NCI-H774 (cell line): ENCODE measurements at places on chromosomes 6 and 20.

- DNase-seq: no peak
Measured at GRCh38 chr6:257774-258173, 34.5 kb upstream of the DUSP22 start.

DNA sequence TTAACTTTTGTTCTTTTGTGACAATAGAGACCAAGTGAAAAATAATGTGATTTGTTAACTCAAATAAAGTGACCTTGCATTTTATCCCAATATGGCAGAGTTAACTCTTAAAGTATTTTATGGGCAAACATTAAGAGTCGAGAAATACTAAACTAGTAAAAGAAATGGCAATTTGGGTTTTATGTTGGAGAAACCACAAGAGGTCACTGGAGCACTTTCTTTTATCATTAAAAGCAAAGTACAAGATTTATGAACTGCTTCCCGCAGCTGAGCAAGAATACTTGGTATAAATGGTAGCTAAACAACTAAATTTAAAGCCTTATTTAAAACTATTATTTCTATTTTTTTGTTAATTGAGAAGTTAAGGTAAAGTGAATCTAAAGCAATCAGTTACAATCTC, 33.5 kb upstream of the MCM9 start:
- no peak for DNase-seq

GRCh38 chr6:35955071-35955470, 34.2 kb upstream of the SRPK1 start:
- no peak for DNase-seq

- DNase-seq: no peak
Measured at GRCh38 chr6:129882510-129883023, 21.5 kb upstream of the TMEM244 start.

GRCh38 chr20:21272279-21272678, 30.9 kb upstream of the XRN2 start:
- DNase-seq: no peak

DNA sequence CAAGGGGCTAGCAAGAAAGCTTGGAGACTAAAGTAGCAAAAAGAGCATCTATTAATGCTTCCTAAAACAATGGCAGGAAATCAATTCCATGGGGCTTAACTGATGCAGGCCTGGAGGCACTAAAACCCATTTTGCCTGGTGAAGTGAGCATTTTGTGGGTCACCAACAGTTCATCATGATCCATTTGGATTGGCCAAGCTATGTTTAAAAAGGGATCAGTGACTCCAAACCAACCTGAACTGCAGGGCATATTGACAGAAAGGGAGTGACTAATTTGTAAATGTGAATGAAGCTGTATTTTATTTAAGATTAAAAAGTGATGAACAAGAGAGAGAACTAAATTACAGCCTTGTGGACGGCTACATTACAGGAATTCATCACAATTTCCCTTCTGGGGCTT, 132.0 kb downstream of the PCSK2 start:
- DNase-seq: no peak

DNA sequence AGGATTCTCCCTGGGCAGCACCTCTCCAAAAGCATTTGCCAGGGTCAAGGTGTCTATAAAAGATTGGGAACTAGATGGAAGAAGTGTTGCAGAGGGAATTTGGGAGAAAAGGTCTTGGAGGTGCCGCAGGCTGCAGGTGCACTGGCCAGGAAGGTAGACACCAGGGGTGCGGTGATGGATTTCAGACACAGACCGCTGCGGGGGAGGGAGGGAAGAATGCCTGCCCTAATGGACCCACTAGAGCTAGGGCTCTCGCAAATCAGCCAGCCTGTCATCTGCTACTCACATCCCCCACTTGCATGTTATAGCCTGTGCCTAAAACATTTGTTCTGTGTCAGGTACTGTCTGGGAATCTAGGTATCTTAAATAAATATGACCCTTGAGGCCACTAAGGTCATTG, 193.6 kb upstream of the SLC24A3 start:
- DNase-seq: no peak

GRCh38 chr20:3890398-3890751, 1.2 kb downstream of the PANK2 start:
- no peak for DNase-seq

DNA sequence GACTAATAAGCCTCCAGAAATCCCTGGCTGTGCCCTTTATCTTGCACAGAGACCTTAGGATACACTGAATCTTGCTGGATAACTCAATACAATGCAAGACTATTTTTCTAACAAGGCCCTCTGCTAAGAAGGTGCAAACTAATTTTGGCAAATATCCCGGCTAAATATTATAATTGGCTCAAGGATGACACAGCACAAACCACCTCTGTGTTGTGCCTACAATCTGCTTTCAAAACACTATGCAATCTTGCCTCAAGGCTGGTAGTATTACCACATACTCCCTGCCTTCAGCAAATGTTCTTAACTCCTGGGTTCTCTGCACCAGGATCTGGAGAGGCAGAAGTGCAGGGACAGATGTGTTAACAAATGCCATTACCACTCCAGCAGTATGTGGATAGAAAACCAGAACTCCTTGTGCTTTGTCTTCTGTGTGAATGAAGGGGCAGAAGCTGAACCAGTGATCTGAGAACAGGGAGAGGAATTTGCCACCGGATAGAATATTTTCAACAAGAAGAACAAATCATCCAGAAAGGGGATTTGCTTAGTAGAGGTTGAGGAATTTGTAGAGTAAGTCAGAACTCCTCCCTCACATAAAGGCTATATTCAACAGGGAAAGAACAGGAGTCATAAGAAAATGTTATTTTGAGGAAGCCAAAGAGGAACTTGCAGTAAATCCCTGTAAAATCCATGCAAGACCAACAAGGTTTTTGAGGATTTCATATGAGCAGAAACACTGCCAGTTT, 74.1 kb upstream of the SLC4A11 start:
- no peak for DNase-seq

DNA sequence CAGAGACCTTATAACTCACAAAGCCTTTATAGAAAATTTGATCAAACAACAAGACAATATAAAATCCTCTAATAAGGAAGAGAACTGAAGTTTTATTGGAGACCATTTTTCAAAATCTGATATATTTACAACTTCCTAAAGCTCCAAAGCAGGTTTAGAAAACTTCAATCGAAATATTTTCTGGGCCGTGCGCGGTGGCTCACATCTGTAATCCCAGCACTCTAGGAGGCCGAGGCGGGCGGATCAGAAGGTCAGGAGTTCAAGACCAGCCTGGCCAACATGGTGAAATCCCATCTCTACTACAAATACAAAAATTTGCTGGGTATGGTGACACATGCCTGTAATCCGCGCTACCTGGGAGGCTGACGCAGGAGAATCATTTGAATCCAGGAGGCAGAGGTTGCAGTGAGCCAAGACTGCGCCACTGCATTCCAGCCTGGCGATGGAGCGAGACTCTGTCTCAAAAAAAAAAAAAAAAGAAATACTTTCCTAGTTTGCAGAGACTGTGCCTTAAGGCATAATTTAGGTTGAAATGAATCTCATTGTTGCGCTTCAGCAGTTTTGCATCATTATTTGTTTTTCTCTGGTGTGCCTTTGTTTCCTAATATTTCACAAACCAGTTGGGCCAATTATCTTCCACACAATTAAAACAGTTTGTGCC, 60.6 kb upstream of the ASIP start:
- DNase-seq: no peak

GRCh38 chr6:35142588-35143569, 1.7 kb upstream of the TCP11 start:
- DNase-seq: no peak

DNA sequence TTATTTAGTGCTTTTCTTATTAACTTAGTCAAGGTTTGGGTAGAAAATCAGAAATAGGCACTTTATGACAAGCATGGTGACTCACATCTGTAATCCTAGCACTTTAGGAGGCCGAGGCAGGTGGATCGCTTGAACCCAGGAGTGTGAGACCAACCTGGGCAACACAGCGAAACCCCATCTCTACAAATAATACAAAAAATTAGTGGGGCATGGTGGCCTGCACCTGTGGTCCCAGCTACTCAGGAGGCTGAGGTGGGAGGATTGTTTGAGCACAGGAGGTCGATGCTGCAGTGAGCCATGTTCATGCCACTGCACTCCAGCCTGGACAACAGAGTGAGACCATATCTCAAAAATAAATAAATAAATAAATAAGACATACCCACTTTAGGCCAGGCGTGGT, 51.3 kb upstream of the THEMIS start:
- no peak for DNase-seq

DNA sequence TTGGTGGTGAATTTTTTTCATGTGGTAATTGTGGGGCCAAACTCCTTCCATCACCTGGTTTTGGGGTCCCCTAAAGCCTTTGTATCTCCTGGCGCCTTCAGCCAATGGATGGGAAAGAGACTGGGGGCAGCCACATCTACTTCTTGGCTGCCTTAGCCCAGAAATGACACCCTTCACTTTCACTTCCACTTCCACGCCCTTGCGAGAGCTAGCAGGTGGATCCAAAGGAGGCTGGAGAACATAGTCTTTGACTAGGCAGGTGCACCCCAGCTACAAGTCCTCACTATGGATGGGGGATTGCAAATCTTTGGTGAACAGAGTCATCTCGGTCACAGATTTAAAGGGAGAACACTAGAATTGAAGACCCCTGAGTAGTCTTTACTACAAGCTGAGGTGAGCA, 70.8 kb downstream of the NDUFAF5 start:
- DNase-seq: no peak

DNA sequence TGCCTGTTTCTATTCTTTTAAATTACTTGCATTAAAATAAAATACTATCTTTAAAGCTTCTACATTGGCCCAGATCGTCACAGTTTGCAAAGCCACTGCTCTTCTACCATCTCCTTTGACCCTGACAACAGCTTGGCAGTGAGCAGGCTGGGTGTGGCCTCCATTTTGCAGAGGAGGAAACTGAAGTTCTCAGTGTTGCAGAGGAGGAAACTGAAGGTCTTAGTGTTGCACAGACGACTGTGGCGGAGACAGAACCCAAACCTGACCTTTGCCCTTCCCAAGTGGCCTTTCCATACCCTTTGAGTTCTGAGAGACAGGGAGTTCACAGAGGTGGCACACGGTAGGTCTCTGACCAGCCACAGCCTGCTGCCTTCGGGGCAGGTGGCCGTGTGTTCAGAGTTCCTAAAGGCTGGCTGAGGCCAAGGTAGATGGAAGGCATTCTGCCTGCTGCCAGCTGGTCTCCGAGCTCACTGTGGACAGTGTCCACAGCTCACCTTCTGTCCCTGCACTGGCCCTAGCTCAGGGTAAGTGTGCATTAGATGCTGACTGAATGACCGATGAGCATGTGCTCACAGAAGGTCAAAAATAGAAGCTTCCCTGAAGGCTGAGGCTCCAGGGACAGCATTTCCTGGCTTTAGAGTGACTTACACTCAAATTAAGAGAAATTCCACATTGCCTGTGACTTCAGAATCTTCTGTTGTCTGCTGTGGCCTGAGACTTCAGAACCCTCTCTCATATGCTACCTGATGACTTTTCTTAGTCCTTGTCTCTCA, 113.5 kb upstream of the SLC24A3 start:
- DNase-seq: no peak

DNA sequence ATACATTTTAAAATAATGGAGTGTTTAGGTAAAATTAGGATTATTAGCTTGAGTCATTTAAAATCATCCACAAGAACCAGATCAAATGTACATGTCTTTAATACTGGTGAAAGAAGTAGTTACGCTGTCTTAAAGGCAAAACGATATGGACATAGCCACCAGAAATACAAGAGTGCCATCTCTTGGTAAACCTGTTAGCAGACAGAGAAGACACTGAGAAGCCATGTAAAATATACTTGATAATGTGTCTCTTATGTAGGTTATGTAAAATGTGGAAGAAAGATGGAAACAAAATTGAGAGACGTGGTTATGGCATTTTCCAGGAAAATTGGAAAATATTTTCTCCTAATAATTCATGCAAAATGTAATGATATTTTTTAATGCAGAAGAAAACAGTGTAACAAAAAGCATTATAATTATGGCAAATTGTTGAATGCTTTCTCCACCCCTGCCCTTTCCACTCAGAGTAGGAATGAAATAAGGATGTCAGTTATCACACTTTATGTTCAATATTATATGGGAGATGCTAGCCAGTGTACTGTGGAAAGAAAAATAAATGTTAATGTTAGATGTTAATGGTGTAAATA, 12.2 kb upstream of the SLC17A2 start:
- peak; percentile 5 for DNase-seq

- DNase-seq: no peak
Measured at GRCh38 chr6:39755231-39755630, 30.0 kb upstream of the KIF6 start.

DNA sequence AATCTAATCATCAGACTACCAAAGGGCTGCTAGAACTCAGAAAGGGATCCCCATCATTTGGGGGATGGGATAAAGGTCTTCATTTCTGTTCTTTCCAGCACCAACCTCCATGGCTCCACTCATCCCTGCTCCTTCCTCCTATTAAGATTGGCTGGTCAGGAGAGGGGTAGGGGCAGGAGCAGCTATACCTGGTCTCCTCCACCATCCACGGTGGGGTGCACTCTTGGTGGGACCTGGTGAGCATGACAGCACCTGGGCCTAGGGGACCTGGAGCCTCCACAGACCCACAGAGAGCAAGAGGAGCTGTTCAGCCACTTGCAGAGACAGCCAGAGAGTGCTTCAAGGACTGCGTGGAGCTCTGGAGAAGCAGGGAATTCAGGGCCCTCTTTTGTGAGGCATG, 6.1 kb upstream of the ULBP2 start:
- no peak for DNase-seq

GRCh38 chr6:134669485-134669884, 280.4 kb downstream of the ALDH8A1 start:
- no peak for DNase-seq

DNA sequence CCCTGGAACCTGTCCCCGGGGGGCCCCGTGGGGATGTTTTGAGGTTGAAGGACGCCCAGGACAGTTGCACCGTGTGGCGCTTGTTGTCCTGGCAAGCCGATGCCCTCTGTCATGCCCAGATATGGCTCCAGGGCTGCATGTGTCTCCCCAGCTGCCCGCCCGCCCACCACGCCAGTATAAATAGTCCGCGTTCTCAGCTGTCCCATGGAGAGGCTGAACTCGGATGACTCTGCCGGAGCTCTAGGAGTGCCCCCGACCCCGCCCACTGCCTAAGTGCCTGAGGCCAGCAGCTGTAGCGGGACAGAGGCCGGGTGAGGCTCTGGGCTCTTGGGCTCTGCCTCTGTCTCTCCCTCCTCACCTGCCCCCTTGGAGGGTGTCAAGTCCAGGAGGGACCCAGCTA, 83.0 kb upstream of the GATA5 start:
- DNase-seq: no peak

DNA sequence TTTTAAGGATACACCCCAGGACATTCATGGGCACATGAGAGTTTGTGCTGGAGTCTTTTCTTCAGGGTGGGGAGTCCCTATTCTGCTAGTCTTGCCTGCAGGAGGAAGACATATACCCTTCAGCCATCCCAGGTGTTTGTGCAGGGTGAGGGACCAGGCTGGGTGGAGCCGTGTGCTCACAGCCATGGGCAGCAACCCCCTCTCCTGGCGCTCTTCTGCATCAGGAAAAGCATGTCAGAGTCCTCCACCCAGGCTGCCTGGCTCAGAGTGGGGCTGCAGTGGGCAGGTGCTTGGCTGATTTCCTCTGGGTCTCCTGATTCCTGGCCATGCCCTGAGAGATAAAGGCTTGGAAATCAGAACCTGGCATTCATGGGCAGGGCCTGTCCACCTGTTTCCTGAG, 22.7 kb upstream of the MLN start:
- no peak for DNase-seq
